ENCODE measurements at places on chromosomes 7 and 10.

DNA sequence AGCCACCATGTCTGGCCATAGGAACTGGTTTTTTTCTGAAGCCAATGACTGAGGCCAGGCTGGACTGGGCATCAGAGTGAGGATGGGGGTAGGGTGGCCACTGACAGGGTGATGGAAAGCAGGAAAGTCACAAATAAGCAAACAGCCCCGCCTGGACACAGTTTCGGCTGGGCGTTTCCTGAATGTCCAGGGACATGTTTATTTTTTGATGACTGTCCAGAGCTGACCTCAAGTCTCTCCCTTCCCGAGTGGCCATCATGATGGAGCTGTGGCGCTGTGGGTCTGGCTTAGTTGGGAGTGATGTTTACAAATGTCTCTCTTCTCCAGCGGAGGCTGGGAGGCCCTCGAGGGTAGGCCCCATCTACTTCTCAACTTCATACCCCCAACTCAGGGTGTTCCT is 37.1 kb upstream of the COMTD1 start:
- DNase-seq, result no peak

DNA sequence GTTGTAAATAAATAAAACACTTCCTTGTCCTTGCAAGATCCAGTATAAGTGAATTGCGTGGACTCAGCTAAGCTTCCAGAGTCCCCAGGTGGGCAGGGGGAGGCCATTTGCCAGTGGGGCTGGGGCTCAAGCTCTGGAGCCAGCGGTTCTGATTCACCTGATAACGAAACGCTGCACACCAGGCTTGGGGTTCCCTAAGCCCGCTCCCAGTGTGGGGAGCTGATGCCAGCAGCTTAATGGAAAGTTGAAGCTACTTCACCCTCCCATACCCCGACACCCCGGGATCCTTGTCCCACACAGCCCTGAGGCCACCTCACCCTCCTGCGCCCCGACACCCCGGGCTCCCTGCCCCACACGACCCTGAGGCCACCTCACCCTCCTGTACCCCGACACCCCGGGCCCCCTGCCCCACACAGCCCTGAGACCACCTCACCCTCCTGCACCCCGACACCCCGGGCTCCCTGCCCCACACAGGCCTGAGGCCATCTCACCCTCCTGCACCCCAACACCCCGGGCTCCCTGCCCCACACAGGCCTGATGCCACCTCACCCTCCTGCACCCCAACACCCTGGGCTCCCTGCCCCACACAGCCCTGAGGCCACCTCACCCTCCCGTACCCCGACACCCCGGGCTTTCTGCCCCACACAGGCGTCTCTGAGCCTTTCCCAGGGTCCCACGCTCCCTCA is 30.8 kb downstream of the FKBP6 start:
- no peak for DNase-seq

DNA sequence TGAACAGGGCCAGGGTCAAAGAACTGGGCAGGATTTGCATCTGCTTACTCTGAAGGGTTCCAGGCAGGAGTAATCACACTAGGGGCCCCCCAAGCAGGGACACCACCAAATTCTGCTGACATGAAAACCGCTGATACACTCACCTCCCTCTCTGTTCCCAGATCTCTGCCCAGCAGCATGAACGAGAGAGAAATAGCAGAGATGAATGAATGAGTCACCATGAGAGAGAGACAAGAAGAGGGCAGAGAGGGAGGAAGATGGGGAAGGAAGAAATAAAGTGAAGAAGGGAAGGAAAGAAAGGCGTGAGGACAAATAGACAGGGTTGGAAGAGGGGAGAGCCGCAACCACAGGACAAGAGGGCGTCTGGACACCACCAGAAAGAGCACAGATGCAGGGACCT is 285.9 kb upstream of the NEBL start:
- no peak for DNase-seq

DNA sequence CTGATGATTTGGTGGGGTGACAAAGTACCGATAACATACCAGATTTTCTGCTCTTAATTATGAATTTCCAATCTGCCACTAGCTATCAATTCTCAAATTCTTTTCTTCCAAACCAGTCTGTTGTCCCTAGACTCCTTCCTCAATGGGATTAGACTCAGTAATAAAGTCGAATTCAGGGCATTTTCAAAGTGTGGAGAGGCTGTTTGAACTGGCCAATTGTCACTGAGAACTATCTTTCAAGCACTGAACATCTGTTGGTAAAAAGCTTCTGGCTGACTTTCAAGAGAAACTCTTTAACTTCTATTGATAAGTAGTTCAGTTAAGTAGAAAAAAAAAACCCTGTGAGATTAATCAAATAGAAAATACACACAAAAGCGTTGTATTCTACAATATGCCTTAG is 108.9 kb downstream of the SAMD9 start:
- DNase-seq, result no peak

Measured in stimulated activated CD8-positive, alpha-beta memory T cell treated with anti-CD3 and anti-CD28 coated beads, Interleukin-7, amount 100 ng/mL, for 1 hour (primary cell).